Stimulated activated CD4-positive, alpha-beta T cell treated with anti-CD3 and anti-CD28 coated beads, Interleukin-12 subunit alpha, Interleukin-12 subunit beta, amount 100 ng/mL, for 48 hours (primary cell): ENCODE measurements at places on chromosomes 5 and 9.

DNA sequence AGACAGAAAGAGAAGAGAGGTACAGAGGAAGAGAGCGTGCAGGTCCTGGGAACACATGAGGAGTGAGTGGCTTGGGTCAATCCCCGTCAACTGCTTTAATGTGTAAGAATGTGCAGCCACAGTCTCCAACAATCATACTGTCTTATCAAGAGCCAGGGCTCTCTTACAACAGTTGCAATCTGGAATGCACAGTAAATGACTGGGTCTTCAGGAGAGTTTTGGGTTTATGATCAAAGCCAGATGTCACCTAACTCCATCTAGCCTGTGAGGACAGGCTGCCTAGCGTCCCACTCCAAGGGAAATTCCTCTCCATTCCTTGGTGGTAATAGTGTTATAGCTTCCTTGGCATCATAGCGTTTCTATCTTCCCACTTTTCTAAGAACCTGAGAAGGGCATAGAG lies 75.0 kb upstream of the TRIO start:
- no peak for DNase-seq

GRCh38 chr5:79802406-79802805 lies 112.8 kb downstream of the CMYA5 start:
- no peak for DNase-seq

DNA sequence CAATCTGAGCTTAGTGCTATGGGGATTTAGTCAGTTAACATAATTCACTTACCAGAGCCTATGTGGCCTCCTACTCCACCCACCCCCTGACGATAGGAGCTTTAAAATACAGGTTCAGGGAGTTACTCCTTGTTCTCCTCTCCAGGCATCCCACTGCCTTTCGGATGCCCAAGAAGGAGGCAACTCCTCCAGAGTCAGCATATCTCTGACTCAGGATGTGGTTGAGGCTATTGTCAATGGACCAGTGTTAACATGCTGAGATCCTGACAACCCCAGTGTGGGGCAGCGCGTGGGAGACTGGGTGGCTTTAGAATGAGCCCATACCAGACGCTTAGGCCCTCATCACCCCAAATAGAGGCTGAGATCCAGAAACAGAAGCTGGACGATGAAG lies 27.4 kb downstream of the BICD2 start:
- no peak for DNase-seq

- DNase-seq, result no peak
Observed at GRCh38 chr5:113147537-113147936, 170.9 kb downstream of the DCP2 start.

GRCh38 chr5:80234116-80234948 lies 21.5 kb downstream of the SERINC5 start:
- DNase-seq, result no peak

GRCh38 chr5:1523480-1523792 lies 324 bp downstream of the LPCAT1 start:
- no peak for DNase-seq

DNA sequence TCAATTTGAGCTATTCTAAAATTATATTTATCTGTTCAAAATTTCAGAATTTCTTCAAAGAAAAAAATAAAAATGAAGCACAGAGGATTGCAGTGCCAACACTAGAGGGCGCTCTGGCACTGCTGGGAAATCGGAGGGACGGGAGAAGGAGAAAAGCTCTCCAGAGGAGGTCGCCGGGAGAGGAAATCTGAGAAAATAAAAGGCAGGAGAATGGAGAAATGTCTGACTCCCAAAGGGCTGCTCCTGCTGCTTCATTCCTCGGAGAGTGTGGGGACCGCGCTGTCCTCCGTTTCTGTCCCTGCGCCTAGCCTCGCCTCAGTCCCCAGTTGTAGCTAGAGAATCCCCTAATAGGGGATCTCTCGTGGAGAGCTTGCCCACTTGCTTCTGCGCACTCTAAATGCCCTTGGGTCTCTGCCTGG lies 40.0 kb upstream of the ARSB start:
- peak; percentile 53 for DNase-seq

GRCh38 chr9:124894035-124894740 lies 32.3 kb downstream of the ARPC5L start:
- DNase-seq, result no peak

DNA sequence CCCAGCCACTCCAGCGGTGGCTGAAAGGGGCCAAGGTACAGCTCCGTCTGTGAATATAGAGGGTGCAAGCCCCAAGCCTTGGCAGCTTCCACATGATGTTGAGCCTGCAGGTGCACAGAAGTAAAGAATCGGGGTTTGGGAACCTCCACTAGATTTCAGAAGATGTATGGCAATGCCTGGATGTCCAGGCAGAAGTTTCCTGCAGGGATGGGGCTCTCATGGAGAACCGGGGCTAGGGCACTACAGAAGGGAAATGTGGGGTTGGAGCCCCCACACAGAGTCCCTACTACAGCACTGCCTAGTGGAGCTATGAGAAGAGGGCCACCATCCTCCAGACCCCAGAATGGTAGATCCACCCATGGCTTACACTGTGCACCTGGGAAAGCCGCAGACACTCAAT lies 23.2 kb downstream of the CCDC125 start:
- no peak for DNase-seq

GRCh38 chr9:1267141-1267570 lies 217.0 kb downstream of the DMRT2 start:
- DNase-seq, result no peak

- DNase-seq, result peak; percentile 2
Observed at GRCh38 chr5:115415143-115415491, 118.7 kb upstream of the CCDC112 start.

- no peak for DNase-seq
Observed at GRCh38 chr9:107368696-107369095, 85.6 kb downstream of the RAD23B start.
